ENCODE measurements at places on chromosomes 11 and 22.

GRCh38 chr11:129458278-129458677 is 82.6 kb downstream of the BARX2 start:
- no peak for DNase-seq

GRCh38 chr11:115100706-115101105 is 403.5 kb downstream of the CADM1 start:
- DNase-seq = no peak

DNA sequence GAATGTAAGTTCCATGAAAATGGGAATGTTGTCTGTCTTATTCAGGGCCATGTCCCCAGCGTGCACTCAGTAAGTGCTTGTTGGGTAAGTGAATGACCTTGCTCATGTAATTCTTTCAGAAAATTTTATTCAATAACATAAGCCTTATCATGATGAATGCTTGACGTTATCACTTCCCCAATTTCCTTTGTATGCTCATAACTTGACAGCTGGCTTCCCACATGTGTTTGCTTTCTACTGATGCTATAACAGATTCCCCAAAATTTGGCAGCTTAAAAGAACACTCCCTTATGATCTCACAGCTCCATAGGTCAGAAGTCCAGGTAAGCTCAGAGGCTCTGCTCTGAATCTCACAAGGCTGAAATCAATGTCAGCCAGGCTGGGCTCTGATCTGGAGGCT is 155.8 kb upstream of the POU2AF2 start:
- DNase-seq = no peak

- no peak for DNase-seq
These were observed 5.8 kb downstream of the POLDIP3 start for GRCh38 chr22:42608823-42609361.

DNA sequence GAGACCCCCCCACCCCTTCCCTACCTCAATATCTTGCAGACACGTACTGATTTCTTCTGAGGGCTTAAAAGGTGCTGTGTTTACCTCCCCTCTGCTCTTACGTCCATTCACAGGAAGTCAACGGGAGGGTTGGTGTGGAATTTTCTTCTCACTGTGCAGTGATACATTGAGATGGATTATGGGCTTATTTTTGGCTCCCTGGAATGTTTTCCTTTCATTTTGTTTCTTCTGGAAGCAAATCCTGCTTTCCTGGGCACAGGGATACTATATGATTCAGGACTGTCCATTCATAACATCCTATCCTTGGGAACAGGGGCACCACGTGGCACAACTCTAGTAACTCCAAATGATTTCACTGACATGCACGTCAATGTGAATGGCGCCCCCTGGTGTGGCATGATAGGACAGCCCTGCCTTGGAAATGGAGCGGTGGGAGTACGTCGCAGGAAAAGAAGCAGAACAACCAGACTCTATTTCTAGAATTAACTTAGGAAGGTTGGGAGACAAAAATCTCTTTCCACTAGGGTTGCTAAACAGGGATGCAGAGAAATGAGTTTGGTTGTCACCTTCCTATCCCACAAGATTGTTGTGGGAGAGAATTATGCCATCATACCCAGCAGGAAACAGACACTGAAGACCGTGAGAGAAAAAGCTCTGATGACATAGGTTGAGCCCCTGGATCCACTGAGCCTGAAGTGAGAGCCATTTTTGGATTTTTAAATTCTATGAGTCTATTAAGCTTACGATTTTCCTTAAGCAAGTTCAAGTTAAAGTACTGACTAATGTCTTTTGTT is 146.5 kb upstream of the RAG2 start:
- DNase-seq = peak; percentile 23

- DNase-seq = no peak
These were observed 155.1 kb downstream of the SPON1 start for GRCh38 chr11:14117632-14118031.

DNA sequence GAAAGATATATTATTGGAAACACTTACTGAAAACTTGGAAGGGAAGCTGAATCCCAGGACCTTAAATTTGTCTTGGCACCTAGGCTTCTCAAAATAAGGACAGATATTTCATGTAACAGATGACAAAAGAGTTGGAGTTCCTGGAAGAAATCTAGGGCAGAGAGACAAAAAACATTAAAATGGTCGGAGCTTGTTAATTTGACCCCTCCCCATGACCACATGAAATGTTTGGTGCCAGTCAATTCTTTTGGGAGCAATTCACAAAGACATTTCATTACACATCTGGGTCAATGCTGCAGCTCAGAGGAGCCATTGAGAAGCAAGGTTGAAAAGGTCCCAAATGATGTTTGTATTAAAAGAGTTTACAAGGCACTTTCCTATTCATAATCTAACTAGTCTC is 162.0 kb upstream of the GUCY1A2 start:
- no peak for DNase-seq

- DNase-seq = no peak
These were observed 763 bp upstream of the MS4A7 start for GRCh38 chr11:60377401-60378136.

GRCh38 chr11:75539459-75540334 is 14.0 kb upstream of the GDPD5 start:
- no peak for DNase-seq

GRCh38 chr11:32344946-32345345 is 90.4 kb downstream of the WT1 start:
- no peak for DNase-seq

DNA sequence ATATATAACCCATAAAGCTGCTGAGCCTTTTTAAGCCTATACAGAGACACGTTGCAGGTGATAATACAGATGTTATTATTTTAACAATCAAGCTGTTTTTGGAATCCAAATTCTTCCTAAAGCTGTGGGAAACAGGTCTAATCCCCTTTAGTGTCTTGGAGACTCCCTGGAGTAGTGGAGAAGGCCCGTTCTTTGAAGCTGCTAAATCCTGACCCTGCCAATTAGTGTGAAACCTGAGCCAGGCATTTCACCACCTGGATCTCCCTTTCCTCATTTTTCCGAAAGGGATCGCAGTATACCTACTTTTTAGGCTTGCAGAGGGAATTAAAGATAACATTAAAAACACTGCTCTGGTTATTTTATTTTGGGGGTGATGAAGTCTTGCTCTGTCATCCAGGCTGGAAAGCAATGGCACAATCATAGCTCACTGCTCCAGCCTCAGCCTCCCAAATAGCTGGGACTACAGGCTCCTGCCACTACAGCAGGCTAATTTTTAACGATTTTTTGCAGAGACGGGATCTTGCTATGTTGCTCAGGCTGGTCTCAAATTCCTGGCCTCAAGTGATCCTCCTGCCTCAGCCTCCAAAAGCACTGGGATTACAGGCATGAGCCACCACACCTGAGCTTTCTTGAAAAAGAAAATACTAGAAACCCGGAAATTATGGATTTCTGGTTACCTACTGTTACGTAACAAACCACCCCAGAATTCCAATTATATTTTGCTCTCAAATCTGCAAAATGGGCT is 1.7 kb upstream of the EIF4ENIF1 start:
- DNase-seq = no peak

GRCh38 chr11:36635066-36635862 is 37.2 kb upstream of the RAG2 start:
- no peak for DNase-seq

DNA sequence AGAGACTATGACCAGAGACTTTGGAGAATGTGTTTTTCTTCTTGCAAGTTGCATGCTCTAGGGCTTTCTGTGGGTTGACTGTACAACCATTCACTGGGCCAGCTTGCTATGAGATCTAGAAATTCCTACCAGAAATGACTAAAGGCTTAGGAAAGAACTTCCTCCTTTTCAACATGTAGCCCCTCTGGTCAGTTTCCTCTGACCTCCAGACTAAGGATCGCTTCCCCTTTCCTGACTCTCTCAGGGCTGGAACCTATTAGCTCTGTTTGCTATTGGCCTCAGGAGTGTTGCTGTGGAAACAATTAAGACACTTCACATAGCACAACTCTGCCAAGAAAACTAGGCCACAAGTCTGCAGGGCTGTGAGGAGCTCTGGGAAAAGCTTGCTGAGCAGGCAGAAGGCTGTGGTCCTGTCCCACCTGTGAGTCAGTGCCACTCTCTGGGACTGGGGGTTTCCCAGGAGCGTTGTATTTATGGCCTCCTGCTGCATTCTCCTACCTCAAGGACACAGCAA is 10.7 kb downstream of the CRY2 start:
- no peak for DNase-seq

DNA sequence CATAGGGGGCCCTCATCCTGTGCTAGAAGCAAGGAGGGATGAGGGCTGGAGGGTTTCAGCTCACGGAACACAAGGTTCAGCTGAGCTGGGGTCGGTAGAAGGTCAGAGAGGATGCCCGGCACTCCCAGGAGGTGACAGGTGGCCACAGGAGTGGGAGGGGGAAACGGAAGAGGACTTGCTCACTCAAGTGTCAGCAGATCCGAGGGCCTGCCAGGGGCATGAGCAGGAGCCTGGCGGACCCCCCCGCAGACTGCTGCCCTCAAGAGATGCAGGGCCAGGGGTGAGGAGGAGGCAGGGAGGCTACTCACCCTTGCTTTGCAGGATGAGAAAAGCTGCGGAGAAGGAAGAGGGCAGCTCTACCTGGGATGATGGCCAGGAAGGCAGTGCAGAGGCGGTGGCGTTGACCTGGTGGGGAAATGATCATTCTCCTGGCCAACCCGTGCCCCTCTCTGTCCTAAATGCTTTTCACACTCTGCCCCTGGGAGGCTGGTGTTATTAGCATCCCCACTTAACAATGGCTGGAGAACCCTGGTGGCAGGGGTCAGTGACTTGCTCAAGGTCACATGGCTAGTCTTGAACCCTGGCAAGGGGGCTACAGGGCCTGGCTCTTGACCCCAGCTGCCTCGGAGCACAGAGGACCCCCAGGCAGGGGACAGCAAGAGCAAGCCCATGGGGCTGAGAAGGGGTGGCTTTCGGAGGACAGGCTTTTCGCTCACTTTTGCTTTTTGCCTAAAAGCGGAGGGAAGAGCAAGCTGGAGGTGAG is 30.1 kb upstream of the CSNK1E start:
- no peak for DNase-seq

DNA sequence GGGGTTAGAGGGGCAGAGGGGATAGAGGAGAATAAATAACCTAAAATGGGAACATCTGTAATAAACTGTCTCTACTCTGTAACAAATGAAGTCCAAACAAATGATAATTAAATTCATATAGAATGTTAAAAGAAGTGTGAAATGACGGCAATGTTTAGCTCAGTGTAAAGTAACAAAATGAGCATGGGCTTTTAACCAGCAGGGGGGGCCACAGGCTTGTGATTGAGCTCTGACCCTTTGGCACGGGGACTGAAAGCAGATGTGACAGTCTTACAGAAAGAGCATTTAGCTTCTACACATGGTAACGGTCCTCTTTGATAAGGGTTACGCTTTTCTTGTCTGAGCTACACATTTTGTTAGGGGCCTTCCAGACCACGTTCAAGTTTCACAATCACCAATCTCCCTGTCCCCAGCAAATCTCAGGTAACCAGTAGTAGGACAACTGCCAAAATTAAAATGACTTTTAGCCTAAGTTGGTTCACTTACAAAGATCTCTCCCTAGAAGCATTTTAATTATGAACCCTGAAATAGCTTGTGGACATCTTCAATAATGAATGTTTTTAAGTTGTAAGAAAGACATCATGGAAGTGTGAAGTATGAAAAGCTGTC is 262.5 kb downstream of the DCDC1 start:
- DNase-seq = no peak

GRCh38 chr22:37484480-37485394 is 1.4 kb downstream of the MFNG start:
- peak; percentile 68 for DNase-seq

- DNase-seq = no peak
These were observed 23.3 kb downstream of the TRMU start for GRCh38 chr22:46358766-46359165.

GRCh38 chr11:72860592-72860991 is 46.4 kb downstream of the ATG16L2 start:
- no peak for DNase-seq

DNA sequence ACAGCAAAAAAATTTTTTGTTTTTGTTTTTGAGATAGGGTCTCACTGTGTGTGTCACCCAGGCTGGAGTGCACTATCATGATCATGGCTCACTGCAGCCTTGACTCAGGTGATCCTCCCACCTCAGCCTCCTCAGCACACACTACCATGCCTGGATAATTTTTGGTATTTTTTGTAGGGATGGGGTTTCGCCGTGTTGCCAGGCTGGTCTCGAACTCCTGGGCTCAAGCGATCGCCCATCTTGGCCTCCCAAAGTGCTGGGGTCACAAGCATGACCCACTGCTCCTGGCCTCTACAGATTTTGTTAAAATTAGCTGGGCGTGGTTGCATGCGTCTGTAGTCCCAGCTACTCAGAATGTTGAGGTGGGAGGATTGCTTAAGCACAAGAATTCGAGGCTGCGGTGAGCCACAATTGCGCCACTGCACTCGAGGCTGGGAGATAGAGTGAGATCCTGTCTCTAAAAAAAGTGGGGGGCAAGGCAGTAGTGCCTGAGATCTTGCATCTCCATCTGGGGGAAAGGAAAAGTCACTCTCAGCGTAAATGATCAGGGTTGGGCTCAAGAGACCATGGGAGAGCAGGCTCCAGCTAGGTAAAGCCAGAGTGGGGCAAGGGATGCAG is 10.6 kb upstream of the DGKZ start:
- DNase-seq = no peak

DNA sequence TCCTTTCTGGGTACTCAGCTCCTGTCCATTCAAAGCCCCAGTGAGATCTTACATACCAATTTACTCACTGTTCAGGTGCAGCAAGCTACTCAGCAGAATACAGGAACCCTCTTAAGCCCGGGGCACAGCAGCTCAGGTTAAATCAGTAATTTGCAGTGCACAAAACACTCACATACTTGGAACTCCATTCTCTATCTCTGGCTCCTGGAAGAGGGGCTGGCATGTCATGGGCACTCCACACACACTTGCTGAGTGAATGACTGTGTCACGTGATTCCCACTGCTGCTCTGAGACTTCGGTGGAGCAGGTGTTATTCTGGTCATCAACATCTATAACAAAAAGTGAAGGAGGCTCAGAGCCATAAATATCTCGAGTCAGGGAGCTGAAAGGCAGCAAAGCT is 157.3 kb upstream of the BDNF start:
- DNase-seq = no peak

- no peak for DNase-seq
These were observed 4.2 kb upstream of the C11orf86 start for GRCh38 chr11:66970807-66971442.
